ENCODE measurements at places on chromosomes 5 and 9. TPM values are rescaled to one million over a fixed set of nuclear protein-coding genes. Genes with fewer than 3 reads are reported as not detected.

The ARRDC3 gene
- total RNA-seq = 9.1 TPM

The SCGB3A1 gene
- total RNA-seq = not detected

The SOWAHA gene
- 0.14 TPM for total RNA-seq

The PPP2R2B gene
- 0.19 TPM for total RNA-seq

The AFAP1L1 gene
- 9.5 TPM for total RNA-seq

The LTC4S gene
- total RNA-seq = 0.32 TPM

The MYMK gene
- total RNA-seq = not detected

The KIF24 gene
- 3.7 TPM for total RNA-seq

The DMGDH gene
- total RNA-seq = 0.58 TPM

The NR6A1 gene
- total RNA-seq = 1.7 TPM

The BHMT2 gene
- total RNA-seq = not detected

The ORM2 gene
- total RNA-seq = not detected

The SPINK13 gene
- total RNA-seq = not detected

The TIMD4 gene
- total RNA-seq = 0.98 TPM

The DBH gene
- not detected for total RNA-seq

The PFN3 gene
- total RNA-seq = not detected

The IL12B gene
- 0.08 TPM for total RNA-seq
